ENCODE measurements at places on chromosomes 2 and 18.
A peak's percentile ranks its signal among the peaks of the same experiment; 100 is the strongest.

- no peak for DNase-seq
Observed at GRCh38 chr2:20536619-20537422, 89.9 kb downstream of the RHOB start.

DNA sequence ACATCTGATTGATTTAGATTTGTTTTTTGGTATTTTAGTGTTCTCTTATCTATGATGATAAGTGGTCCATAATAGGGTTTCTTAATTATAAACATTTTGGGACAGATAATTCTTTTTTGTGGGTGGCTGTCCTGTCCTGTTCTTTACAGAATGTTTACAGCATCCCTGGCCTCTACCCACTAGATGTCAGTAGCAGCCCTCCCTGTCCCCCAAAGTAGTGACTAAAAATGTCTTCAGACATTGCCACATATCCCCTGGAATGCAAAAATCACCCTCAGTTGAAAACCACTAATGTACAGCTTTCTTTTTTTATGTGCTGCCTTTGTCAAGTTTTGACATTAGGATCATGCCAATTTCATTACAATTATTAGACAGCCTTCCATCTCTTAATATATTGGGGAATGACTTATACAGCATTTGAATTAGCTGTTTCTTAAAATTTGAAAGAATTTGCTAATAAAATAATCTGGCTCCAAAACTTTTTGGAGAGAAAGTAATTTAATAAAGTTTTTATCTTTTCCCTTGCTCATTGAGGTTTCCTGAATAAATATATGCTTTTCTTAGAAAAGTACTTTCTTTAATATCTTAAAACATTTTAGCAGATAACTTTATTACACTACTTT lies 19.5 kb downstream of the WIPF1 start:
- DNase-seq, result no peak

DNA sequence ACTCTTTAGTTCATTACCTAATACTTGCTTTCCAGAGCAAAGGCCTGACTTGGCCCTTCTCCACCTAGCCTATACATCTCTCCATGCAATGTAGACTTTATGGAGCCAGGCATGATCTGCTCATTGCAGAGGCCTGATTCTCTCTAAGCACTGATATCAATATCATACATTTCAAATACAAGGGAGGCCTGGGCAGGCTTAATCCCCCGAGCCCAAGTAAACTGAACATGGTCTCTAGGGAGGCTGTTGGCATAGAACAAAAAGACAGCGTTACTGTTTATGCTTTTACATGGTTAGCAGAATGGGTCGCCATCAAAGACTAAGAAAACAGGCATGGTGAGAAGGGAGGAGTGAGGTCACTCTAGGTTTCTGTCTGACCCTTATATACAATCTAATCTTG lies 695.1 kb downstream of the ZEB2 start:
- no peak for DNase-seq

GRCh38 chr2:136121204-136121910 lies 3.4 kb upstream of the CXCR4 start:
- DNase-seq, result no peak

- no peak for DNase-seq
Observed at GRCh38 chr18:8380926-8381325, 228.3 kb upstream of the RAB12 start.

- no peak for DNase-seq
Observed at GRCh38 chr2:183186296-183186695, 62.1 kb downstream of the NUP35 start.

DNA sequence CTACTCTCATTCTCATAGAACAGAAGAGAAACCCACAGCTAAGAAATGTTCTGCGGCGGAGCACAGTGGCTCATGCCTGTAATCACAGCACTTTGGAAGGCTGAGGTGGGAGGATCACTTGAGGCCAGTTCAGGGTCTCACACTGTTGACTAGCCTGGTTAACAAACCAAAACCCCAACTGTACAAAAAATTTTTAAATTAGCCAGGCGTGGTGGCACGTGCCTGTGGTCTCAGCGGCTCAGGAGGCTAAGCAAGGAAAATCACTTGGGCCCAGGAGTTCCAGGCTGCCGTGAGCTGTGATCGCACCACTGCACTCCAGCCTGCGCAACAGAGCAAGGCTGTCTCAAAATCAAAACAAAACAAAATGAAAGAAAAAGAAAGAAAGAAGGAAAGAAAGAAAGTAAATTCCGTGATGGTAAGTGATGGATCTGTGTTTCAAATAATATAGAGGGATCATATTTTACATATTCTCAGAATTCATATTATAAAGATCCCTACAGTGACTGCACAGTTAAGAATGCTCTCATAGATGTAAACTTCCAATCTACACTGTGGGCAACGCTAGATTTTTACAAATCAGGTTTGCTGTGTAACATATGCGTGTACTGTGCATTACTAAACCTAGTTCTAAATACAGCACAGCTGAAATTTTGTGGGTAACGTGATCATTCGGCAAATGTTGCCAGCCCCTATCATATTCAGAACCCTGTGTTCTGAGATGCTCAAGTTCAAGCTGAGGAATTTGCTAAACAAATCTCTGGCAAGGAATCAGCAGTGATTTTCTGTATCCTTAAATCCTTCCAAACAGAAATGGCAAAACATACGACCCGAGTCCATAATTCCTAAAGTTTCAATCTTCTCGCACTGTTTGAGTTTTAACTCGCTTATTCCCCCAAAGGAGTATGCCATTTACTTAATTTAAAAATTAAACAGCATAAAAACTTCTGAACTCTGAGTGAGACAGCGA lies 1.2 kb upstream of the RAB12 start:
- peak; percentile 53 for DNase-seq

DNA sequence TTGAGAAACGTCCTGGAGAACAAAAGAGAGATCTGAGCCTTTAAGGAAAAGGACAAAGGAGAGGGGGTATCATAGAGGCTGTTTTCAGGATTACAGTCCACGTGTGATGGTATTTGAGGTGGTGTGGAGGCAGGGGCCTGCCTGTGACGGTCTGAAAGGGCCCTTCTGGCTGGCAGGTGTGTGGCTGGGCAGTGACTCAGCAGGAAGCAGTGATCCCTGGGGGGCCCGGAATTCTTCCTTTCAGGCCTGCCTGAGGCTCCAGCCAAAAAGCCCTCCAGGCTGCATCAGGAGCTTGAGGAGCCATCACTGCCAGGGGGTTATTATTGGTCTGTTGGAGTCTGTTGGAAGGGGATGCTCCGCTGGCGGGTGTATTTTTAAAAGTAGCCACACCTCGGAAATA lies 97.2 kb upstream of the TMEM18 start:
- no peak for DNase-seq

GRCh38 chr18:43571078-43571689 lies 293.9 kb upstream of the SYT4 start:
- peak; percentile 18 for DNase-seq

DNA sequence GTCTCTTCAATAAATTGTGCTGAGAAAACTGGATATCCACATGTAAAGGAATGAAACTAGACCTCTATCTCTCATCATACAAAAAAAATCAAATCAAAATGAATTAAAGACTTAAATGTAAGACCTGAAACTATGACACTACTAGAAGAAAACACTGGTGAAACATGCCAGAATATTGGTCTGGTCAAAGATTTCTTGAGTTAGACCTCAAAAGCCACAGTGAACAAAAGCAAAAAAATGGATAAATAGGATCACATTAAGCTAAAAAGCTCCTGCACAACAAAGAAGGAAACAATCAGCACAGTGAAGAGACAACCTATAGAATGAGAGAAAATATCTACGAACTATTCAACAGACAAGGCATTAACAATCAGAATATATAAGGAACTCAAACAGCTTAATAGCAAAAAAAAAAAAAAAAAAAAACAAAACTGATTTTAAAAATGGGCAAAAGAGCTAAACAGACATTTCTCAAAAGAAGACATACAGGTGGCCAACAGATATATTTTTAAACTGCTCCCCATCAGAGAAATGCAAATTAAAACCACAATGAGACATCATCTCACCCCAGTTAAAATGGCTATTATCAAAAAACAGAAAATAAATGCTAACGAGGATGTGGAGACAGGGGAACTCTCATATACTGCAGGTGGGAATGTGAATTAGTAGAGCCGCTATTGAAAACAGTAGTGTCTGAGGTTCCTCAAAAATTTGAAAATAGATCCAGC lies 66.3 kb downstream of the NCKAP1 start:
- DNase-seq, result no peak

DNA sequence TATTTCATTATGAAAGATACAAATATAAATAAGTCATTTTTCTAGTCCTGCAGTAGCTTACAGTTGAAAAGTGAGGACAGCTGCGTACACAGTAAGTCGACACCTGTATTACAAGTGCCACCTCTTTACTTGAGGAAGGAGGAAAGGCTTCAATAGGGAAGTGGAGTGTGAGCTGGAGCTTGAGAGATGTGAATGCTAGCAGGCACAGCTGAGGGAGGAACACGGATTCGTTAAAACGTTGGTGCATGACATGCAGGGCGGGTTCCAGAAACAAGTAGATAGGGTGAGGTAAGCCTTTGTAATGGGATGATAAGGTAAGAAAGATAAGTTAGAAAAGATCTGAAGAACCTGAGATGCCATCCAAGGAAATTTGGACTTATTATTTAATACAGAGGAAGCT lies 98.1 kb upstream of the CSRNP3 start:
- DNase-seq, result no peak

DNA sequence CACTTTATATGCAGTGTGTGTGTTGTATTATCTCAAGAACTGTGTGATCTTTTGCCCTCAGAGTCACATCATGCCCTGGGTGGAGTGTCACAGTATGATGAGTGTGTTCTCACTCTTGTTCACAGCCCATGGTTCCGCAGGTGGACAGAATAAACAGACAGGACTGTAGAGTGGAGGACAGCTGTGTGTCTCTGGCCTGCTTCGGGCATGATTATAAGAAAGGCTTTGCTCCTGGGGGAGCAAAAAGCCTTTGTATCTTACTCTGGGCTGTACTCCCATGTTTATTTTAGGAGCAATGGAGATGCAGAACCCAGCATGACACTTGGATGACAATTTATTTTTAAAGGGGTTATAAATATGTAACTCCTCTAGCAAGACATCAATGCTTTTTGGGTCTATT lies 371.7 kb upstream of the MEX3C start:
- no peak for DNase-seq

GRCh38 chr2:205700331-205701132 lies 18.2 kb downstream of the NRP2 start:
- no peak for DNase-seq

DNA sequence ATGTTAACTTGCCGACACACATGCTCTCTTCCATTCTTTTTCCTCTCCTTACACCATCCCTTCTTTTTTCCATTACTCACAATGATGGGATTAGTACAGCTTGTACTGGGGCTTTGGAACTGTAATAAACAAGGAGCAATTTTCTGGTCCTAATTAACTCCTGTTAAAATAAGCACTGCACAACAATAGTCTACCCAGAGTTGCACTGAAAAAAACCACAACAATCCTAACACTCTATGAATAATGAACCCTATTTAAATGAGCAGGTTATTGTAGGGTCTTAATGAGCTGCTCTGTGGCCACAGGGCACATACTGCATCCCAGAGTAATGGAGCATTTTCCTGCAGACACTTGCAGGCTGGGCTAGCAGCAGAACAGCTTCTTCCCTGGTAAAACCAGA lies 380.3 kb downstream of the NRXN1 start:
- no peak for DNase-seq

- no peak for DNase-seq
Observed at GRCh38 chr2:65392609-65393008, 39.8 kb downstream of the SPRED2 start.

DNA sequence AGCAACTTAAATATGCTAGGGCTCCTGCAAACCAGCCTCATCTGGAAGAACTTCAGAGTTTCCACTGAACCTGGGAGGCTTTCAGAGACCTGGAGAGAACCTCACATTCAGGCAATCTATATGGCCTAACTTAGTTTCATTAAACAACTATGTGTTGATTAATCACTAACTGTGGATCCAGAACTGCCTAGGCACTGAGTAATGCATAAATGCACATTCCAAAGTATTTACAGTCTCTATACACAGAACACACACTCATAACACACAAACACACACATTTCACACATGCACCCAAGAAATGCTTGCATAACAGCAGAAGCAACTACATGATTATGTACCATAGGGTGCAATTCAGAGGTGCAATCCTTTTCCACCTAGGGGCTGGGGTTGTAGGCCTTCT lies 552.8 kb downstream of the BCL11A start:
- DNase-seq, result no peak

DNA sequence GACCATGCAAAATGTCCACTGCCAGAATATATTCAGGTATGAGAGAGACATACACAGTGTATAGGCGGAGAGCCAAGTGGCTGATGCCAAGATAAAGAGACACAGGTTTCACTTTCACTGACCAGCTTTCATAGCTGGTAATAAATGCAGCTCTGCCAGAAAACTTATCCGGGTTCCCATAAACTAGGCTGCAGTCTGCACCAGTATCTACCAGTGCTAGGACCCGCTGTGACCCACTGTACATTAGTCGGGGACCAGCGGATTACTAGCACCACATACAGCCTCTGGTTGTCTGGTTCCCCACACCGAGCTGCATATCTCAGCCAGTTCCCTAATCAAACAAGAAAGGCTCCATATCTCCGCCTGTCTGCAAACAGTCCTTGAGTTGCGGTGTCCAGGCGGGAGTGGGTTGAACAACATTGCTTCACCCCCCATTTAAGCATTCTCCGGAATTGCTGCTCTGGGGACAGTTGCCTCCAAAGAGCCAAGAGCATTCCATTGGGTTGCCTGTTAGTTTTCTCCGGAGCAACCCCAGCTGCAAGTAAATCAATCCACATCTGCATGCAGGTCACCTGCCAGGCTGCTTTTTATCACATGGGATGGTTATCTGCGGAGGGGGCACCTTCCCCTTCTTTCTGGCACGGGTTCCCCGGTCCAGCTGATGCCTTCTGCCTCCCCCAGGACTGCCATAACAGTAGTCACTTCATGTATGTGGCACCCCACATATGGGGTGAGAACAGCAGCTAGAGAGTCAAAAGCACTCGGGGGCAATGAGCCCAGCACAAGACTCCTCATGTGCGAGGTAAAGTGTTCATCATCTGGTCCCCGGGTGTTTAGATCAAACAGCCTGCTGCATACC lies 18.0 kb upstream of the KLHL23 start:
- DNase-seq, result no peak

- peak; percentile 68 for DNase-seq
Observed at GRCh38 chr2:8312861-8313830, 368.7 kb upstream of the ID2 start.

DNA sequence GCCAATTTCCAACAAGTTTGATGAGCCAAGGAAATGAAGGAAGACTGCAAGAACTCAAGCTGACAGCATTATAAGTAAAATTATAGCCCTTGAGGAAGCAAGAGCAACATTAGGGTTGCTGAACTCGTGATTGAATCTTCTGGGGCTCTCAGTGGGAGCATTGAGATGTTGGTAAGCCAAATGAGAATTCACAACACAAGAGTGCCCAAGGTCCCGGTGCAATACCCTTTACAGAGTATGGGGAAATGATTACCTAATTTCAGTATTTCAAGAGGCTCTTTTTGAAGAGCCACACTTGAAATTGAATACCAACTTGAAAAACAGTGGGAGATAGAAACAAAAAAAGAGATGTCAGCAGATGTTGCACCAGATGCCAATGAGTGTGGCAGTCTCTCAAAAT lies 554.5 kb downstream of the STK39 start:
- DNase-seq, result no peak
